HS-5 (cell line): ENCODE measurements at places on chromosomes 5 and 9.

DNA sequence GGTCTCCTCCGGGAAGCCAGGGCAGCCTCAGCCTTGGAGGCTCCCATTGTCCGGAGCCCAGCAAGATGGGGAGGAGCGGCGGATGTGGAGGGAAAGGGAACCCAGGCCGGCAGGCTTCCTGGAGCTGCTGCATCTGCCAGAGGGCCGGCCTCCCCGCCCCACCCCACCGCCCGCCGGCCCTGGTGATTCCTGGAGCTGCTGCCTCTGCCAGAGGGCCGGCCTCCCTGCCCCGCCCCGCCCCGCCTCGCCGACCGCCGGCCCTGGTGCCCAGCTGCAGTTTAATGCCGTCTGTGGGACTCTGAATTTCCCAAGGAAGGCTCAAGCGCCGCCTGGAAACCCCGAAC is 31.6 kb downstream of the EXD3 start:
- no peak for DNase-seq

DNA sequence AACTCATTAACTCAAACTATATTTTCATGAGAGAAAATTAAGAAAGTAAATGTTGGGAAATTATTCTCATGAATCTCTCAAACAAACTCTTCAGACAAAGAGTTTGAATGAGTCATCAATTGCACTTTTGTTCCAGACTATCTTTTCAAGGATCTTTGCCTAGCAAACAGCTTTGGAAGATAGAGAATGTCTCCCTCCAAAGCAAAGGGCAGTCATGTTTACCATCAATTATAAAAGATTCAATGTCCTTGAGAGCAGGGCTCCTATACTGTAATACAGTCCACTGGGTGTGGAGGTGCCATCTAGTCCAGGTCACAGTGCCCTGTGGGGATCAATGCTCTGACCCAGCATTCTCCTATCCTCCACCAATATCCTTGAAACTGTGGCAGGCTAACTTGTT is 1429.3 kb downstream of the EFNA5 start:
- no peak for DNase-seq

- DNase-seq: no peak
Observed at GRCh38 chr5:143499480-143500114, 96.1 kb upstream of the NR3C1 start.

DNA sequence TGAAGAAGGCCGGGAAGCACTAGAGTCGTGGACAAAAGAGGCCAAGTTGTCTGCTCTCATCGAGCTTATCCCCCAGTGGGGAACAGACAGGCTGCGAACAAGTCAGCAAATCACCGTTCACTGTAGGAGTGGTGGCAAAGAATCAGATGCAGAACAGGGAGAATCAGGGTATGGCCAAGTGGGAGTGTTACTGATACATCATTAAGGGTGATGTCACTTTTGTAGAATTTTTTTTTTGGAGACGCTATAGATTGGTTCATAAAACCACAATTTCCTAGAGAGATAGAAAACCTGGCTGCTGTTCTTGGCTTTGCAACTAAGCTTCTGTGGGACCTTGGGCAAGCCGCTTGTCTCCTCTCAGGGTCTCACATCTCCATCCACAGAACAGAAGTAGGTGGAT is 21.3 kb downstream of the SPRY4 start:
- DNase-seq: no peak

DNA sequence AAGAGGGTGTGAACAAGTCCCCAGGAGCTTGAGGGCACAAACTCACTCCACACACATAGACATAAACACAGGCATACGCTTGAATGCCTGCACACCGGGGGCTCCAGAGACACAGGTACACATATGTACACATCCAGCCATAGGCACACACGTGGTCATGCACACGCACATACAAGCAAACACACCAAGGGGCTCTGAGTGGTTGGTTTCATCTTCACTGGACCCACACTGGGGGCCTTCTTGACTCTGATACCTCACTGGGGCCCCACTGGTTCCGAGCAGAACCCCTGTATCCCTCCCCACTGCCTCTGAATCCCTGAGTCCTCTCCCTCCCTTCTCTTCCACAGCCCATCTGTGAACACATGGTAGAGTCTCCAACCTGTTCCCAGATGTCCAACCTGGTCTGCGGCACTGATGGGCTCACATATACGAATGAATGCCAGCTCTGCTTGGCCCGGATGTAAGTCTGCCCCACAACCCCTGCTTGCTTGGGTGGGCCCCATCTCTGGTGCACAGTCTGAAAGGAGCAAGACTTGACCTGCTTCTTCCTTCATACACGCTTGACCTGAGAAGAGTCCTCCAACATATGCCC is 6.4 kb downstream of the SPINK4 start:
- no peak for DNase-seq

DNA sequence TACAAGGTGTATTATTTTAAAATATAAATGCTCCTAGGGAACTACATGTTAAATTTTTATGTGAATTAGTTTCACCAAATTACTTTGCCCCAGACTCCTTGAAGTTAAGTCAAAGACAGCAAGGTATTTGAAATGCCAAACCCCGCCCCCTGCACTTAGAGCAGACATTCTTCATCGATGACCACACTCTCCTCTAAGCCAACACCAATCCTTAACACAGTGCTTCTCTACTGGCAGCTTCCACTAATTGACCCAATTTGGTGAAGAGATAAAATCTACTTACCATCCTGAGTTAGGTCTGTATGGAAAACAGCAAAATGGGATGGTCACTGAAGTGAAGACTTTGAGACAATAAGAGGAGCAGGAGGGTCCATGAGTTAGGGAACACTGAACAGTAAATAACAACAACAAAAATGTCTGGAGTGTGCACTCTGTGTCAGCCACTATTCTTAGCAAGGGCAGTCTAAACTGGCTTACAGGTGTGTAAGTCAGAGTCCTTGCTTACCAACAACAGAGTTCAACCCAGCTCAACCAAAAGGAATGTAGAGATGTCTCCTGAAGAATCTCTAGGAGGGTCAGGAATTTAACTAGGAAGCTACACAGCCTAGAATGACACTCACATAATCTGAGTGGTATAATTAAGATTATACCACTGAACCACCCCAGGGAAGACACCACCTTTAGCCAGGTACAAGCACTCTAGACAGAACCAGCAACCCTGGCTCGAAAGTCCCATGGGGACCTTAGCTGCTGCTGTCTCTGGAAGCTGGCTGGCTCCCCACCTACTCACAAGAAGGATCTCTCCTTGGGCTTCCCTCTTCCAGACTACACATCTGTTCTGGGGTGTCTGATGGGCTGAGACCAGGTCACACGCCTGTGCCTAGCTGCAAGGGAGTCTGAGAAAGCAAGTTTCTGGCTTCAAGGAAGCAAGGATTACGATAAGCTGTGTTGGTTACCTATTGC is 8.8 kb upstream of the UBE2QL1 start:
- no peak for DNase-seq

DNA sequence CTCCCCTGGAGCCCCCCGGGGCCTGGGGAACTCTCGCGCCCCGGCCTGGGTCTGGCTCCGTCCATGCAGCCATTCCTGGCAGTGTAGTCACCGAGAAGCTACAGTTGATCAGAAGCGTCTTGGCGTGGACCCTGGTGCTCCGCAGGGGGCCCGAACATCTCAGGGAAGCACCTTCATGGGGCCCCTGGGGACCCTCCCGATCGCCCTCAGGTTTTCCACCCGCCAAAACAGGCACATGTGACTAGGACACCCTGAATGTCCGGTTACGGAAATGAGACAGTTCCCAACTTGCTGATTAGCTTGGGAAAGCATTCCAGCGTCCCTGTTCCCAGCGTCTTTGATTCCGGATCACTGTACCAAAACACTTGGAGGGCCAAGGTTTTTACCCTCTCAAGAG is 472 bp downstream of the FBXO4 start:
- DNase-seq: no peak

GRCh38 chr5:169706758-169707450 is 69.8 kb downstream of the DOCK2 start:
- DNase-seq: peak; percentile 80
